Tibial artery (tissue), 4 donors: ENCODE measurements at places on chromosomes 1 and 21.

DNA sequence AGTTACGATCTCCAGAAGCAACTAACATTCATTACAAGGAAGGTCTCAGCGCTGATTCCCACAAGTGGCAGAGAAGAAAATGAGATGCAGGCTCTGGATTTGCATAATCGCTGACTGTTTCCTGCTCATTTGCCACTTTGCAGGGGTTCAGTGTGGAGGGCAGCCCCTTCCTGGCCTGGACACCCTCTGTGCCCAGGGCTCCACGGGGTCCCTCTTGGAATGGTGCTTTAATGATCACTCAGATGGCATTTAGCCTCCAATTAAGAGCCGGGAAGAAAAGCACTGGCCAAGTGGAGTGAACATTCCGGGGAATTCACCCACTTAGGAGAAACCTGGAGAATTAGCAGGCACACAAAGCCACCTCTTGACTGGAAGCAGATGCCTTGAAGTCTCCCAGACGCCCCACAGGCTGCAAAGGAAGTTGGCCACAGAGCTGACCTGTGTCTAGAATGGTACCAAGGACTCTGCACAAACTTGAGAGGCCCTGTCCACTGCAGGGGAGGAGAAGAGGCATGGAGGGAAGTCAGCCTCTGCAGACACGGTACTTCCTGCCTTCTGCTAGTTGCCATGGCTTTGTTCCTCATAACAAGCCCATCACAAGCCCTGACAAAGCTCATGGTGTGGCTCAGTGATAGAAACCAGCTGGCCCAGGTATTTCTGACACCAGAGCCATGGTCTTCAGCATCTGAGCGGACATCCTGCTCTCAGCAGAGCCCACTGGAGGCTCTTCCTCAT is 157.2 kb downstream of the KAZN start:
- H3K36me3 ChIP-seq = no peaks in the 10 kb centered on the region
- no peak overlapping the region for H3K4me3 ChIP-seq
- H3K27ac ChIP-seq = no peak overlapping the region

GRCh38 chr1:22666412-22666811 is 13.4 kb downstream of the C1QB start:
- H3K27ac ChIP-seq = no peak overlapping the region
- H3K4me3 ChIP-seq = no peak overlapping the region
- no peak for DNase-seq
- H3K27me3 ChIP-seq = no peaks in the 10 kb centered on the region

DNA sequence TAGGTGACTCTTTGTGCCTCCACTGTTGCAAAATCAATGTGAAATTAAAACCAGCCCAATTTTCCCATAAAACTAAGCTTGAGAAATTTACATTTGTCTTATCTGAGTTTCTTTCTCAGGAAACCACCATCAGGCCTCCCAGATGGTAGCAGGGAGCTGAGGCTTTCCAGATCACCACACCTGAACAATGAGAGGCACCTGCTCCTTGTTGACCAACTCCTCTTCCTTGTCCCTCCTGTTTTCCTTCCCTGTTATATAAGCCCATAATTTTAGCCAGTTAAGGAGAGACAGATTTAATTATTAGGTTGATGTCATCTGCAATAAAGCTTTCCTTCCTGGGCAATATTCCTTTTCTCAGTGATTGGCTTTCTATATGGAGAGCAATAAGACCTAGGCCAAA is 32.0 kb upstream of the C1orf185 start:
- H3K4me1 ChIP-seq = no peaks in the 10 kb centered on the region
- no peak for DNase-seq
- no peaks in the 10 kb centered on the region for H3K36me3 ChIP-seq
- no peak overlapping the region for H3K4me3 ChIP-seq
- no peaks in the 10 kb centered on the region for H3K27me3 ChIP-seq

- H3K27me3 ChIP-seq = no peaks in the 10 kb centered on the region
- no peak overlapping the region for H3K4me3 ChIP-seq
- H3K27ac ChIP-seq = no peak overlapping the region
- peaks cover 18% of the 10 kb centered on the region for H3K36me3 ChIP-seq
- DNase-seq = no peak
These were observed 12.5 kb downstream of the MECR start for GRCh38 chr1:29218223-29218622.

DNA sequence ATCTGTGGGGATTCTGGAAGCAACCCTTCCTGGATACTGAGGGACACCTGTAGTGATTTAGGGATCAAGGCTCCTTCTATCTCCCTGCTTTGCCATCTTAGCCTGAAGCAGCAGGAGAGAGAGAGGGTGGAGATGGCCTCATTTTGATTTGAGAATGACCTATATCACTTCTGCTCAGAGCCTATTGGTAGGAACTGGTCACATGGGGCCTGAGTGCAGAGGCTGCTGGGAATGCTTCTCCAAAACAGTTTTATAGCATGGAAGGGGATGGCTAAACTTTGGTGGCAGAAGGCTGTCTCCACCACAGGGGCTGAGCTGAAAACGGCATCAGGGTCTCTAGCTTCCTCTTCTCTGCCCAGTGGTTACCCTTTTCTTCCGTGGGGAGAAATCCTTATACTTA is 105.8 kb downstream of the TBX19 start:
- H3K36me3 ChIP-seq = no peaks in the 10 kb centered on the region
- no peaks in the 10 kb centered on the region for H3K27me3 ChIP-seq
- no peak overlapping the region for H3K27ac ChIP-seq
- no peak overlapping the region for H3K4me3 ChIP-seq

GRCh38 chr1:92536980-92537884 is 50.5 kb upstream of the GFI1 start:
- no peak overlapping the region for H3K4me3 ChIP-seq
- H3K27ac ChIP-seq = no peak overlapping the region
- no peak for DNase-seq
- no peaks in the 10 kb centered on the region for H3K36me3 ChIP-seq
- H3K4me1 ChIP-seq = no peaks in the 10 kb centered on the region

- H3K4me1 ChIP-seq = peaks cover 38% of the 10 kb centered on the region
- H3K27me3 ChIP-seq = no peaks in the 10 kb centered on the region
- H3K27ac ChIP-seq = peak within 1 kb of the TSS; percentile 95
- no peaks in the 10 kb centered on the region for H3K36me3 ChIP-seq
- DNase-seq = peak; percentile 90
These were observed at the start of gene MDM4 for GRCh38 chr1:204516180-204516879. Gene MDM4 (plus strand): TSS chr1:204516406. CDS start chr1:204525519, 9,113 bp downstream.

GRCh38 chr1:19495000-19495656 is 9.8 kb upstream of the CAPZB start:
- H3K4me3 ChIP-seq = no peak overlapping the region
- no peaks in the 10 kb centered on the region for H3K27me3 ChIP-seq
- H3K4me1 ChIP-seq = no peaks in the 10 kb centered on the region
- DNase-seq = no peak
- H3K27ac ChIP-seq = no peak overlapping the region
